ENCODE measurements at places on chromosomes 1 and 21.
A peak's percentile ranks its signal among the peaks of the same experiment; 100 is the strongest.

DNA sequence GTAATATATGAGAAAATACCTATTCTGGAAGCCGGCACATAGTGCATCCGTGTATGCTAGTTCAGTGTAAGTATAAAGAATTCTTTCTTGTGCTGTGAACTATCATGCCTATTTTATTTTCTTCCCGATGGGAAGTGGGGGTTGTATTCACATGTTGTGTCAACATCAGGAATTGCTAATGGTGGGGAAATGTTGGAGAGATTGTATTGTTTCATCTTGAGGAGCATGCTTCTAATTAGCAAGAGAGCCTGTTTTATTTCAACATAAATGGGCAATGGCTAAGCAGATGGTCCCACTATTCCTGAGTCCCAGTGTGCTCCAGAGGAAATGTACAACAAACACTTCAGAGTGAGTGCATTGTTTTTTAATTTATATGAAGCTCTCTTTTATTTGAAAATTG is 485.2 kb downstream of the PLPP3 start:
- DNase-seq: no peak

- DNase-seq: peak; percentile 27
These were observed 213.0 kb upstream of the CACYBP start for GRCh38 chr1:174786760-174787159.

- no peak for DNase-seq
These were observed 860.8 kb downstream of the BRINP3 start for GRCh38 chr1:189616893-189617292.

- DNase-seq: no peak
These were observed 1.0 kb downstream of the ZBTB17 start for GRCh38 chr1:15974855-15975254.

DNA sequence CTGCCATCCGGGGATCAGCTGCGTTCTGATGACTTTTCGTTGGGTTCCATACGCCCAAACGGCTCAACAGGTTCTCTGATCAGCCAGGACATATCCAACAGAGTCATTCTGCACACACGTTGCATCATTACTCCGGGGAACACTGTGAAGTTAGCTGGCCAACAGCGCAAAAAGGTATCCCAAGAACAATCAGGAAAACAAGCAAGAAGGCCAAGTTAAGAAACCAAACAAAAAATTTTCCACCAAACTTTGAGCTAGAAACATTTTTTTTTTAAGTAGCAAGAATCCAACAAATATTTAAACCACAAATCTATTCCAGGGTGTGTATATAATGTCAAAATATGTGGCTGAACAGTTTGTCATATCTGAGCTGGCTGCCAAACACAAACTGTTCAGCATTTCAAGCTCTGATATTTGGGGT is 29.2 kb downstream of the NID1 start:
- no peak for DNase-seq

- no peak for DNase-seq
These were observed 94.1 kb downstream of the COL24A1 start for GRCh38 chr1:86062453-86062852.

- no peak for DNase-seq
These were observed 95.9 kb downstream of the WDR64 start for GRCh38 chr1:241747992-241748391.

Measured in GM19239 (cell line).